ENCODE measurements at places on chromosomes 12 and 14.

GRCh38 chr14:92783813-92784431 is 10.2 kb upstream of the GOLGA5 start:
- DNase-seq, result no peak

DNA sequence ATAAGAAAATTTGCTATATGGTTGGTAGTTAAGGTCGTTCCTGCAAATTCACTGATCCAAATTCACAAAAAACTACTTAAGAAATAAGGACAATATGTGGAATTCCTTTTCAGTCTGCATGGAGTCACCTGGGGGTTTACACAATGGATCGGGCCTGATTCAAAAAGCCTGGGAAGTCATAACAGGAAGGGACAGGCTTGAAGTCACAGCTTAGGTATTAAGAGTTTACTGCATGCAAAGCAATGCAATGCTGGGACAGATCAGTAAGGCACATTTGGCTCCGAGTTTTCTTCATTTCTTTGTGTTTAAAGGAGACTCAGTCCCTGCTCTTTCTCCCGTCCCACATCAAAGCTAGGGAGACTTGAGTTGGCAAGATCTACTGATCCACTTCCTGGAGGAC is 153.3 kb downstream of the NTF3 start:
- no peak for DNase-seq

GRCh38 chr12:68326716-68327115 is 5.4 kb downstream of the MDM1 start:
- no peak for DNase-seq

GRCh38 chr12:99810718-99811593 is 163.4 kb downstream of the GARIN6 start:
- DNase-seq, result no peak

DNA sequence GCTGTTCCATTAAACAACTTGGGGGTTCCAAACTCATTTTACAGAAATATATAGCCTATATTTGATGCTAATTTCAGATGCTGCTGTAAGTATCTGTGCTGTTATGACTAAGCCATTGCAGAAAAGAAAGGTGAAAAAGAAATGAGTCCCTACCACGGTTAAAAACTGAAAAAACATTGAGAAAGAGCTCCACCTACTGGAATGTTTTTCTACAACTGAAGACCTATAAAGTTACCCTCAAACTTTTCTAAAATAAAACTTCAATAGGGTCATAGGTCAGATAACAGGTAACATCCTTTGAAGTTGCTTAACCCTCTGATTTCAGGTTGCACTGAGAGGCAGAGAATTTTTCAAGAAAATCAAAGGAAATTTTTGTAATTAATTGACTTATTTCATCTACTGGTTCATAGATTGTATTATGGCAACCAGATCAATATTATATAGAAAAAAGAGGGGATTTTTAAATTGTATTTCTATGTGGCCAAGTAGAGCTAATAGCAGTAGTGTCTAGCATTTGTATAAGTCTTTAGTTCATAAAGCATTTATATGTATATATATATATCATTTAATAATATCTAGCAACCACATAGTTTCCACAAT is 279.9 kb downstream of the RPS29 start:
- no peak for DNase-seq

- DNase-seq, result no peak
These were observed 86.3 kb downstream of the ITPK1 start for GRCh38 chr14:93029417-93029816.

DNA sequence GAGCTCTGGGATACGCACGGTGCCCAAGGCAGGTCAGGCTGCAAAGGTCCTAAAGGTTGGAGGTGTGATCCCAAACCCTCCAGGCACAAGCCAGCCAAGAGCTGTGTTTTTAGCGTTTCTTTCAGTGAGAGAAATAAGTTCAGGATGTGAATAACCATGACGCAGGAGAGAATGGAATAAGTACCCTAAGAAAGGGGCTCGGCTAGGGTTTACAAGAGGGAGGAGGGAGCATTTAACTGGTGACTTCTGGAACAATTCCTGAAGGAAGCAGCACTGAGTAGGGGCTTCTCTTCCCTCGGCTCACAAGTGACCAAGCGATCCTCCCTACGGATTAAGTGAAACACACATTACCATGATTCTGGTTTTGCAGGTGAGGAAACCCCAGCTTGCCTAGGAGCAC is 29.4 kb downstream of the SSH1 start:
- DNase-seq, result no peak

- DNase-seq, result no peak
These were observed 101.3 kb downstream of the LGMN start for GRCh38 chr14:92646952-92647796.

DNA sequence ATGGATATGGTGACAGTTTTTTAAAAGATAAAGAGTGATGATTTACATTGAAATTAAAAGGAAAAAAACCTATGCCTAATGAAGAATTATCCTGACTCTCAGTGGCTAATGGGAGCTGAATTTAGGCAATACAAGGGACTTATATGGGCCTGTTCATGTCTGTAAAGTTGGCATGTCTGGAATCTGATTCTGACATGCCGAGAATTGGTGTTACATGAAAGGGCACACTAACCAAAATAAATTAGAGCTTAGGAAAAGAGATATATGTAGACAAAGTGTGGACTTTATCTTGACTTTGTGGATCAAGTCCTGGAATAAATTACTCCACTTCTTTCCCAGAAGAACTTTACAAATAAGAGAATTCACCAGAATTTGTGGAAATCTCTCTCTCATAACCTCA is 1.1 kb downstream of the TDG start:
- DNase-seq, result no peak

GRCh38 chr12:55932551-55932910 is 1.6 kb downstream of the DGKA start:
- DNase-seq, result no peak

DNA sequence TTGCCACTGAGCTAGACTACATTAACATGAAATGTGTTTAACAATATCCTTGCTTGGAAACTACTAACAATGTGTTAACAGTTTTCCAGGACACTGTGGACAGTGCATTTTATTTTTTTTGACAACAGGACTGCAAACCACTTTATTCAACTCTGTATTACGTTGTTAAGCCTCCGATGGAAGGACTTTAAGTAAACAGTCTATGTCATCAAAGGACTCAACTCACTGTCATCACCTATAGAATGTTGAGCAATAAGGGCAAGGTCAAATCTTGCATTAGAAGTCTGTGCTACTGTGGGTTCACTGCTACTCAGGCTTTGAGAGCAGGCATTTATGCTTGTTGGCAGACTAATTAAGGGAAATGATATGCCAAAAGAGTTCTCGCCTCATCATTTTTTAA is 483.7 kb downstream of the FLRT2 start:
- DNase-seq, result no peak

GRCh38 chr14:76718306-76719040 is 42.8 kb upstream of the VASH1 start:
- DNase-seq, result no peak

- no peak for DNase-seq
These were observed 108.6 kb upstream of the DYRK2 start for GRCh38 chr12:67539946-67540345.

- DNase-seq, result no peak
These were observed 40.7 kb downstream of the TESC start for GRCh38 chr12:117058442-117059072.

- no peak for DNase-seq
These were observed 481.8 kb downstream of the TMEM117 start for GRCh38 chr12:44317651-44318126.

- DNase-seq, result no peak
These were observed 127.3 kb downstream of the RFLNA start for GRCh38 chr12:124422142-124422569.

DNA sequence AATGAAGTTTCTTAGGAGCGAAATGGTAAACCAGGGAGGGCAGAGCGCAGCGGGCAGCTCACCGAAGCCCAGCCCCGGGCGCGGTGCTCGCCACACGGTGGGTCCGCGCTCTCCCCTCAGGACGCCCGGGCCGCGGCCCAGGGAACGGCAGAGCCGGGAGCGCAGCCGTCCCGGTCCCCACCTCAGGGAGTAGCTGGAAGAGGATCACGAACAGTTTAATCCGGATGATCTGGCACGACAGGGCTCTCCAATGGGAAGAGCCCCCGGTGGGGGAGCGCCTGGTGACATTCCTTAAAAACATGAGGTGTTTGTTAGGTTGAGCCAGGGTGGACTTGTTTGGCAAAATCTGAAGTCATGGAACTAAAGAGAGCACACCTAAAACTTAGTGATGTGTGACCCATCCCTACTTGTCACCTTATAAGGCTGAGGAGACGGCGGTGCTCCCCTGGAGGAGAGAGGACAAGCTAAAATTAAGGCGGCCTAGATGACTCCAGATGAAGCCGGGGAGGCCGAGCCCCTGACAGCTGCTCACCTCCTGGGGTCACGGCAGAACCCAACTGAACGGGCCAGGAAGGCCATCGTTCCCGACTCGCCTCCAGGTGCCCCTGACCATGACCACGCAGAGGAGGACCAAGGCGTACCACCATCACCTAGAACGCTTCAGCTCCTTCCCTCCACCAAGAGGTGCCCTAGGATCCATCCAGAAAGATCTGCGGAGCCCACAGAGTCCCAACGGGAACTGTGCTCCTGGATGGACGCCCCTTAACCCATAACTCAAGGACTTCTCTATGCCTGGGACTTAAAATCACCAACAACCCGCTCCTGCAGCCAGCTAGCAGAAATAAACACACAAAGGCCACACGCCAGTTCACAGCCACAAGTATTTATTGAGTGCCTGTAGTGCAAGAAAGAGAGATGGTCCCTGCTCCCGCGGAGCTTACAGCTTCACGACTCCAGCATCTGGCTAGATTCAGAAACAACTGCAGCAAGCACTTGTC is 866 bp upstream of the PITPNM2 start:
- no peak for DNase-seq

DNA sequence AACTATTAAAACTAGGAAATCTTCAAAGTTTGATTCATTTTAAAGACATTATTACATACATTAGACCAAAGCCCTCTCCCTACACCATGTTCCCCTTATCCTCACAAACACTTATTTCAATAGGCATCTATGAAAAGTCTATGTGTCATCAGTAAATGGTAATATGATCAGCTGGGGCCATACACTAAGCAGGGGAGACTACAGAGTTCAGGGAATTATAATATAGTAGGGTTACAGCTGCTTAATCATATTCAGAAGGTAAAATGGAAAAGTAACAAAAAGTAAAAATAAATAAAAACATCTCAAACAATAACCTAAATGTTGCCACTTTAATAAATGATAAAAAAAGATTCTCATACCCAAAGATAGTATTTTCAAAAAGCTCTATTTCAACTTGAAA is 29.1 kb downstream of the PAWR start:
- DNase-seq, result no peak

- DNase-seq, result no peak
These were observed 49.3 kb downstream of the DLK1 start for GRCh38 chr14:100775831-100776591.

- no peak for DNase-seq
These were observed 5.1 kb downstream of the KMT5A start for GRCh38 chr12:123388951-123389559.

- no peak for DNase-seq
These were observed 45.8 kb downstream of the HSD17B6 start for GRCh38 chr12:56808954-56809353.

GRCh38 chr12:55737581-55738122 is 5.3 kb upstream of the GDF11 start:
- no peak for DNase-seq

DNA sequence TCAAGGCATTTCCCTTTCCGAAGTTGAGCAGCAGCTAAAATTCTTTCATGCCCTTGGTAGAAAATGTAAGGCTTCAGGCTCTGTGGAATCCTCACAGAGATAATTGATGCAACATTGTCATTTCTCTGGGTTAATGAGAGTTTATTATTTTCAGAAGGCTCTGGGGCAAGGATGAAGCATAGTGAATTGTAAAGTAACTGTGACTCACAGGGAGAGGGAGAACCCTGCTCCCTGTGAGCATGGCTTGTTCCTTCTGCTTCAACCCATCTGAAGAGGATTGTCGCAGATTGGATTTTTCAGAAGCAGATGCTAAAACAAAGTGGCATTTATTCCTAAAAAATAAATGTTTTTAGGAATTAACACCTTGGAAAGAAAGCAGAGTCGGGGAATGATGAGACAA is 41.2 kb downstream of the APOBEC1 start:
- DNase-seq, result no peak

GRCh38 chr12:2129076-2129475 is 76.3 kb downstream of the CACNA1C start:
- no peak for DNase-seq

- DNase-seq, result no peak
These were observed 342.6 kb downstream of the NOVA1 start for GRCh38 chr14:26255213-26255612.

GRCh38 chr12:123659996-123660727 is 10.8 kb upstream of the TCTN2 start:
- DNase-seq, result no peak

- no peak for DNase-seq
These were observed 325.5 kb downstream of the DPF3 start for GRCh38 chr14:72568296-72568992.

- DNase-seq, result no peak
These were observed 182.0 kb downstream of the DPF3 start for GRCh38 chr14:72711936-72712335.

- no peak for DNase-seq
These were observed 62.6 kb upstream of the BICD1 start for GRCh38 chr12:32043928-32044549.

DNA sequence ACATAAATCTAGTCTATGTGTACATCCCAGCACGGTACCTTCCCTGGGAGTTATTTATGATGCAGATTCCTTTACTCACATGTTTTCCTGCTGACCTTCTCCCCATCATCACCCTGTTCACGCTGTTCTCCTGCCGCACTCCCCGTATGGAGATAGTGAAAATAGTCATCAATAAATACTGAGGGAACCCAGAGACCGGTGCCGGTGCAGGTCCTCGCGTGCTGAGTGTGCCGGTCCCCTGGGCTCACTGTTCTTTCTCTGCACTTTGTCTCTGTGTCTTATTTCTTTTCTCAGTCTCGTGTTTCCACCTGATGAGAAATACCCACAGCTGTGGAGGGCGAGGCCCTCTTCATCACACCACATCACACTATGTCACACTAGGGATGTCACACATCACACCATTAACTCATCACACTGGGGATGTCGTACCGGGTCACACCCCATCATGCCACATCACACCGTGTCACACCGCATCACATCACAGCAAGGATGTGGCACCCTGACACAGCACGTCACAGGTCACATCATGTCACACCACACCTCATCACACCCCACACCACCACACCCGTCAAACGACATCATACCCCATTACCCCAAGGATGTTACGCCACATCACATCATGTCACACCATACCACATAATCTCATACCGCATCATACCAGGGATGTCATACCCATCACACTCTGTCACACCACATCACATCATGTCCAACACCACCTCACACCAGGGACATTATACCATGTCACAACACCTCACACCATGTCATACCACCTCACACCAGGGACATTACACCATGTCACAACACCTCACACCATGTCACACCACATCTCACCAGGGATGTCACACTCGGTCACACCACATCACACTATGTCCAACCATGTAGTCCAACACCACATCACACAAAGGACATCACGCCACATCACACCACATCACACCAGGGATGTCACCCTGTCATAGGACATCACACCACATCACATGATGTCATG is 207.0 kb downstream of the TMEM121 start:
- no peak for DNase-seq

- no peak for DNase-seq
These were observed 95.2 kb upstream of the TBX3 start for GRCh38 chr12:114779186-114779585.

- no peak for DNase-seq
These were observed 216.8 kb downstream of the TTC8 start for GRCh38 chr14:89041257-89041582.
